ENCODE measurements at places on chromosomes 3 and 15.
A peak's percentile ranks its signal among the peaks of the same experiment; 100 is the strongest.

- DNase-seq, result no peak
These were observed 227.2 kb upstream of the ICE2 start for GRCh38 chr15:60706145-60706544.

DNA sequence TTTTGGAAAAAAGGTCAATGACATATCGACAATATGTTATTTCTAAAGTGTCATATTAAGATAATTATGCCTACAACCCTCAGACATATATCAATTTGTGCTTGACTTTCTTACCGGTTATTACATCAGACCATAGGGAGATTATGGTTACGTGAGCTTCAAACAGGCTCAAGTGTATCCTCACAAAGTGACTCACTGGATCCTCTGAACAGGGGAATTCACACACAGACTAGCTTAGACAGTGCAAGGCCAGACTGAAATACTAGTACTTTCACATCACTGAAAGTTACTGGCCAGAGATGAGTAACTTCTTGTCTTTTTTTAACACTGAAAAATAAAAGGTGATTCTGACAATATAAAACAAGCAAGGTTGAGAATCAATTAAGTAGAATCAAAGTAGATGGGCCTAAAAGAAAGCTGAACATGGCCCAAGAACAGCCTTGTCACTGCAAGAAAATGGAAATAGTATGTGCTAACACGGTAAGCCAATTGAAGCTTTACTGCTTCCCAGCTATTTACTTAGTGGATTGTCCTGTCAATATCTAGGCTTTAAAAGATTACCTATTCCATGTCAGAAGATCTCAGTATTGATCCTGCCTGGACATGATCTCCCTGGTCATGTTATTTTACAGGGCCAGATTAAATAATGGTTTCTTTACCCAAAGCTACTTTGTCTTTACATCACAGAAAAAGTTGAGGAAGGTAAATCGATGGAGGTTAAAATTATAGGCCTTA, 848.6 kb downstream of the ROBO1 start:
- DNase-seq, result no peak

- DNase-seq, result no peak
These were observed 65.0 kb downstream of the AAGAB start for GRCh38 chr15:67189326-67190051.

GRCh38 chr15:78347586-78348543, 7.7 kb downstream of the CRABP1 start:
- DNase-seq, result no peak

DNA sequence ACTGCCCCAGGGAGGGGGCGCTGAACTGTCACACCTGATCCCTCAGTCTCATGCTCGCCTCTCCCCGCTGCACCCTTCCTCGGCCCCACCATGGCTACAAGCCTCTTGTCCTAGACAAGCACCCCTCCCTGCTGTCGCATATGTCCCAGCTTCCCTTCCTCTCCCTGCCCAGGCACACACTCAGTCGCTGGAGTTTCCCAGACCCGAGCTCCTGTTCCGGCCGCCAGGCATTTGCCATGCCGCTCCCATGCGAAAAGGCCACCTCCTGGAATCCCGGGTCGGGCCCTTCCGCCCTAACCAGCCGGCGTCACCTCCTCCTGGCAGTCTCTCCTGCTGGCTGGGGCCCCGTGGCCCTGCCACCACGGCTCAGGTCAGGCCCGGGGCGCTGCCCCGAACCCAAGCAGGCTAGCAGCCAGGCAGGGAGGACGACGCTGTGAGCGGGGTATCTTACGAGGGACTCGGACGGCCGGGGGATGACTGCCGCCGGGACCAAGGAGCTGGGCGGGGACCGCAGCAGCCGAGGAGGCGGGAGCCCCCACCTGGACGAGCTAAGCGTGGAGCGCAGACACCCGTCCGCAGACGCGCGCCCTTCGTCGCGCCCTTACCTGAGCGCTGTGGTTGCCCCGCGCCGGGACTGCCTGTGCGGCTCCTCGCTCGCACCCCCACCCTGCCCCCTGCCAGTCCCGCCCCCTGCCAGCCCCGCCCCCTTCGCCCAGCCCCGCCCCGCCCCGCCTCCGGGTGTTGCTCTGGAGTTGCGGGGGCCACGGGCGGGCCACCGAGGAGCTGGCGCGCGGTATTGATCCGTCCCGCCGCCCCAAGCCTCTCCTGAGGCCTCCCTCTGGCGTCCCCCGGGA, at the start of gene ALS2CL:
Gene ALS2CL (minus strand): TSS at position 642 of the 854 bp plus-strand sequence. CDS start 4,239 bp downstream, outside the sequence.
- DNase-seq, result peak; percentile 77

- DNase-seq, result peak; percentile 30
These were observed 26.1 kb downstream of the TAMM41 start for GRCh38 chr3:11820531-11821041.

DNA sequence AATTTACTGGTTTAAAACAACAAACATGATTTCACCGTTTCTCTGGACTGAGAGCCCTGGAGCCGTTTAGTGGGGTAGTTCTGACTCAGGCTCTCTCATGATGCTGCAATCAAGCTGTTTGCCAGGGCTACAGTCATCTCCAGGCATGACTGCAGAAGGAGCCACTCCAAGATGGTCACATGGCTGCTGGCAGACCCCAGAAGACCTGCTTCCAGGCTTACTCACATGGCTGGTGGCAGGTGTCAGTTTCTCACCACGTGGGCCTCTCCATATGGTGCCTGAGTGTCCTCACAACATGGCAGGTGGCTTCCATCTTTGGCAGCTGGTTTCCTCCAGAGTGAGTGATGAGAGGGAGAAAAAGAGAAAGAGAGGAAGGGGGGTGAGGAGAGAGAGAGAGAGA, 378.3 kb upstream of the RGMA start:
- no peak for DNase-seq

GRCh38 chr3:125213364-125213755, 812 bp upstream of the SLC12A8 start:
- no peak for DNase-seq

DNA sequence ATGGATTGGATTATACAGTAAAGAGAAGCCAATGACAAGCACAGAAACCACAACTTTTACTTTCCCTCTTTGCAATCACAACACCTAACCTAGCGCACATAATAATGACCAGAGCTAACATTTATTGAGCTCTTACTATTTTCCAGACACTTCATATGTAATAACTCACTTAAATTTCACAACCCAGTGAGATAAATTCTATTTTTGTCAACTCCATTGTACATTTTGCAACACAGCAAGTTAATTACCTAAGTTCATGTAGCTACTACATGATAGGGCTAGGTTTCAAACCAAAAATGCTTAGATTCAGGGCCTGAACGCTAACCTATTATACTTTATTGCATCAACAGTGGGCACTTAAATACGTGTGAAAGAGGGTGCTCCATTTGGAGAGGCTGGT, 89.5 kb downstream of the GADL1 start:
- DNase-seq, result no peak

- DNase-seq, result no peak
These were observed 464.1 kb upstream of the RARB start for GRCh38 chr3:24963762-24964625.

DNA sequence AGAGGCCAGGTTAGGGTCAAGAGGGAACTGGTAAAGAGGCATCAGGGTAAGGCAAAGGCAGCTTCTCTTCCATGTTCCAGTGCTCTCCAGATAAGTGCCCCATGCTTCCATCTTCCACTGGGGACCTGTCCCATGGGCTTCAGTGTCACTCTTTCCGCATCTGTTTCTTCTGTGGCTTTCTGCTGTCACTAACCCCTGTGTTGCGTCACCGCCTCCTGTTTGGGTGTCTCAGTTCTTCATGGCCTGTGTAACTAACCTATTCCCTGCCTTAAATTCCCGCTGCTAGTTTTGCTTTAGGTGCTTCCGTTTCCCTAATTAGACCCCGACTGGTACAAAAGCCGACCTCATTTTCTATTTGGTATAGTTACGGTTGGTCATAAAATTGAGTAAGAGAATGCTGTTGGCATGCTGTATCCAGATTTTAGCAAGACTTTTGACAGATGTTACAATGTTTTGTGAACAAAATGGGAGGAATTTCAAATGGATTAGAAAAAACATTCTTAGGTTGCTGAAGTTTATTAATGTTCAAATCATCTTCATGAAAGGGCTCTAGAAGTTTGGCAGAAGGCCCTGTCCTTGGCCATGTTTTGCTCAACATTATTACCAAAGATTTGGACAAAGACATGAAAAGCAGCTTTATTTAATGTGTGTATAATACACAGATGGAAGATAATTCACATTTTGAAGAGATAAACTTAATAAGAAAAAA, 245.3 kb downstream of the BBX start:
- DNase-seq, result no peak

- DNase-seq, result no peak
These were observed 37.5 kb upstream of the ESYT3 start for GRCh38 chr3:138396752-138397410.

GRCh38 chr3:15936312-15936711, 138.5 kb upstream of the ANKRD28 start:
- DNase-seq, result no peak

GRCh38 chr15:77749236-77749997, 116.7 kb upstream of the LINGO1 start:
- DNase-seq, result peak; percentile 74

DNA sequence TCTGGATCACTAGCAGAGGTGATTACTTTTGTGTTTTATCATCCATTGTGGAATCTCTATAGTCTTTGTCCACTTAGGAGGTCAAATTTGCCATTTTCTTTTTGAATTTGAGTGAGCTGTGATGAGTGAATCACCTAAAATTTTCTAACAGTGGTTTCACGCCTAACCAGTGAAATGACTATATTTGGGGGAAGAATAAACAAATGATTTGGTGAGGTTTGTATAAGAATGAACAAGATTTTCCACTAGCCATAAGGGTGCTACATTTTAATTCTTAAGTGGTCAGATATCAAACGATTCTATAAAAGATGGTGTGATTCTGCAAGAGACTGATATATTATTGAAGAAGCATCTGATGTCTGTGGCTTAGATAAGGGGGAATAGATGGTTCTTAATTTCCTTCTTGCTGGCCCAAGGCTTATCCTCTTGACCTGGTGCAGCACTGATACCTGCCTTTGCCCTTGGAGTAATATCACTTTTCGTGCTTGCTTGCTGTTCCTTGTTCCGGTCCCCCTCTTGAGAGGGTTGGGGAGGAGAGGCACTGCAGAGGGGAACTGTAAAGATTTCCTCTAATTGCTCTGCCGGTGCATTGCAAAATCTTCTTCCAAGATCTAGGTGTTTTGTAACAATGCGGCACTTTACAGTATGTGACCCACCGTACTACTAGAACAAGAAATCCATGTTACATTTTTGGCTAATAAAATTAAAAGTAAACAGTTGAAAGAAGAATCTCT, 14.5 kb downstream of the C3orf20 start:
- no peak for DNase-seq

GRCh38 chr3:46489875-46490274, 7.9 kb upstream of the RTP3 start:
- DNase-seq, result no peak

DNA sequence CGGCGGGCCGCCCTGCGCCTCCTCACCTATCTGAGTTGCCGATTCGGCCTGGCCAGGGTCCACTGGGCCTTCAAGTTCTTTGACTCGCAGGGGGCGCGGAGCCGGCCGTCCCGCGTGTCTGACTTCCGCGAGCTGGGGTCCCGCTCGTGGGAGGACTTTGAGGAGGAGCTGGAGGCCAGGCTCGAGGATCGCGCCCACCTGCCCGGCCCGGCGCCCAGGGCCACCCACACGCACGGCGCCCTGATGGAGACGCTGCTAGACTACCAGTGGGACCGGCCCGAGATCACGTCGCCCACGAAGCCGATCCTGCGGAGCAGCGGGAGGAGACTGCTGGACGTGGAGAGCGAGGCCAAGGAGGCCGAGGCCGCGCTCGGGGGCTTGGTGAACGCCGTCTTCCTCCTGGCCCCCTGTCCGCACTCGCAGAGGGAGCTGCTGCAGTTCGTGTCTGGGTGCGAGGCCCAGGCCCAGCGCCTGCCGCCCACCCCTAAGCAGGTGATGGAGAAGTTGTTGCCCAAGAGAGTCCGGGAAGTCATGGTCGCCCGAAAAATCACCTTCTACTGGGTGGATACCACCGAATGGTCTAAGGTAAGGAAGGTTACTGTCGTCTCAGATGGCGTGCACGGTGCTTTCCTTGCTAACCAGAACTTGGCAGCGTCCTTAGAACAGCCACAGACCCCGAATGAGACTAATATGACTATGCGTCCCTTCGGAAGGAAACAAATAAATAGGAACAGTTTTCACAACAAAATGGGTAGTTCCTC, 567 bp downstream of the TICRR start:
- DNase-seq, result peak; percentile 47

DNA sequence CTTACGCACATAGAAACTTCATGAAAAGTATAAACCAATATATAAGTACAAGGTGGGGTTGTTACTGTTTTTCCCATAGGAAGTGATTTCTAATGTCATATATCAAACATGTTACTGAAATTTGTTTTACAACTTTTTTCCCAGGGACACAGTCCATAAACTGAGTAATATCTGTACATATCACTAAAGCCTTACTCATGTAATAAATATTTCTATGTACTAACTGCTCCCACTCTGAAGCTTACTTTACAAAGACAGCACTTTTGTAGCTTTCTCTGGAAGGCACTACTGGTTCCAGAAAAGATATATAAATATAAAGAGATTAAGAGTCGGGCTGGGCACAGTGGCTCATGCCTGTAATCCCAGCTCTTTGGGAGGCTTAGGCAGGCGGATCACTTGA, 91.7 kb downstream of the MYO5A start:
- DNase-seq, result no peak

DNA sequence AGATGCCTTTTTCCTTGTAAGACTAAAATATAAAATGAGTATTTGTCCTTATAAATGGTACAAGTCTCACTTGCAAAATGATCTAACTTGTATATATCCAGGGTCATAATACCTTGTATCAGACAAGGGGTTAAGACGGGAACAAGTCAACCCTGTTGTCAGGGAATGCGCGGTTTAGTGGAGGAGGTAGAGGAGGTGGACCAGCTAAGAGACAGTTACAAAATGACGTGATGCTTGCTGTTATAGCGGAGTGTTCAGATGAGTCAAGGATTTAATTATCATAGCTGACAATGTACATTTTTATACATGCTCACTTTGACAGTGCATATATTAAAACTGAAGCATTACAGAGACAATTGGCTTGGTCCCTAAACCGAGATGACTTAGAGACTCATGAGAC, 26.8 kb upstream of the KLHL25 start:
- no peak for DNase-seq

DNA sequence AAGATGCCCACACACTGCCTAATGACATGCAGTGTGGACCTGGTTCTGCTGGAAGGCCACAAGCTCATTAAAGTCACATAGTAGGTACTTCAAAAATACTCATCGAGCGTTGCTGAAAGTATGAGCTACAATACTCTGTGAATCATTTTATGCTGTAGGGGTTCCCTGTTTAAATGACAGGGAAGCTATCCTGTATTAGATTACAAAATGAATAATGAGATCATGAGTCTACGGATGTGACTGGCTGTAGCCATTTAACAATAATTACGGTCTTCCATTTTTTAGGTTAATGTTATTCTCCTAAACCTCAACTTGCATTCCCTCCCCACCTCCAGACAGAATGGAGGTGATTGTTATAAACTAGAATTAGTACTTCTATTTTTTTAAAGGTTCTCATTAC, 128.2 kb upstream of the FAM3D start:
- no peak for DNase-seq
